ENCODE measurements at places on chromosomes 12 and 14.

DNA sequence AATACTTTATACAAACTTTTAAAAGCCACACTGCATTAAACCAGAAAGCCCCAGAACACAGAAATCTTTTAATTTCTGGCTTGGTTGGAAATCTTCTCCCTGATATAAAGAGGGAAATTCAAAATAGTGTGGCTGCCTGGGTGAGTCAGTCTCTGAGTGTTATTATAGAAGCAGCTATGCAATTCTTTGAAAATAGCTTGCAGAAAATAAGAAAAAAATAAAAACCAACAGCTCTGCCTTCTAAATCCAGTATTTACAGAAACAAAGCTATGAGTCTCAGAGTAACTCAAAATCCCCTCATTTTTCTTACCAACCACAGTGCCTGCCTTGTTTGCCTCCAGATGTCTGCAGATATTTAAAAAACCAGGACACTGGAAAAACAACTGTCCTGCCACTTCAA, 68.6 kb upstream of the FERMT2 start:
- no peak overlapping the region for H3K27ac ChIP-seq
- H3K27me3 ChIP-seq: no peaks in the 10 kb centered on the region
- H3K4me3 ChIP-seq: no peak overlapping the region
- DNase-seq: no peak
- no peaks in the 10 kb centered on the region for H3K4me1 ChIP-seq

DNA sequence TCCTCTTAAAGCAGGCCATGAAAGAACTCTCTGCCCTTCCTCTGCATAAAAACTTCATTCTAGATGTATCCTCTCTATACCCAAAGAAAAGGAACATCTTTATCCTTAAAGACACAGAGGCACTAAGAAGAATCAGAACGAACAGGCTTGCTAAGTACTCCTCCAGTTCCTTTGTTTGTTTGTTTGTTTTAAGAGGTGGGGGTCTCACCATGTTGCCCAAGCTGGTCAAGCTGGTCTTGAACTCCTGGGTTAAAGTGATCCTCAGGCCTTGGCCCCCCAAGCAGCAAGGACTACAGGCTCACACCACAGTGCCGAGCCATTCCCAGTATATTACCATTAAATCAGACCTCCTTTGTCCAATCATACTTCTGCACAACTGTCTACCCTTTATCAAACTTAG, 14.0 kb downstream of the GDF3 start:
- no peak for DNase-seq
- H3K36me3 ChIP-seq: no peaks in the 10 kb centered on the region
- H3K27ac ChIP-seq: no peak overlapping the region
- no peaks in the 10 kb centered on the region for H3K27me3 ChIP-seq
- H3K4me1 ChIP-seq: no peaks in the 10 kb centered on the region
- H3K4me3 ChIP-seq: no peak overlapping the region

GRCh38 chr12:40980427-40980961, 207.6 kb upstream of the PDZRN4 start:
- no peaks in the 10 kb centered on the region for H3K27me3 ChIP-seq
- no peak overlapping the region for H3K27ac ChIP-seq
- H3K36me3 ChIP-seq: no peaks in the 10 kb centered on the region
- no peak for DNase-seq

GRCh38 chr14:25411781-25412757, 362.1 kb upstream of the STXBP6 start:
- H3K4me3 ChIP-seq: no peak overlapping the region
- no peaks in the 10 kb centered on the region for H3K27me3 ChIP-seq
- H3K27ac ChIP-seq: no peak overlapping the region
- DNase-seq: no peak
- no peaks in the 10 kb centered on the region for H3K4me1 ChIP-seq

- H3K27ac ChIP-seq: no peak overlapping the region
- no peak overlapping the region for H3K4me3 ChIP-seq
- no peaks in the 10 kb centered on the region for H3K4me1 ChIP-seq
- H3K36me3 ChIP-seq: no peaks in the 10 kb centered on the region
- H3K27me3 ChIP-seq: peaks cover 4% of the 10 kb centered on the region
Measured at GRCh38 chr12:5476356-5476755, 44.4 kb downstream of the NTF3 start.

DNA sequence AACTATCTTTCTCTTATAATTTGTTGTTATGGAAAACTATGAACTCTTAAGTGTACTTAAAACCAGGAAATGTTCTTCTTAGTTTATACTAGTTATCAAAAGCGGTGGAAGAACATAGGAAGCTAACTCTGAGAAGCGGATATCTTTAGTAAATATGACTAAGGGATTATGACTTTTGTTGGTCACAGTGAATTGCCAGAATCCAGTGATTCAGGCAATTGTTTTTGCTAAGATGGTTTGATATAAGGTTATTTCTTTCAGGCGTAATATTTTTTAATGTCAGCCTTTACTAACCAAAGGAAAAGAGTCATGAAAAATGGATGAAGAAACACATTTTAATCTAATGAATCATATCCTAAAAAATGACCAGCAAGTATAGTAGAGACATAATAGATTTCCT, 473.5 kb downstream of the FOXG1 start:
- no peaks in the 10 kb centered on the region for H3K36me3 ChIP-seq
- H3K27ac ChIP-seq: no peak overlapping the region
- no peaks in the 10 kb centered on the region for H3K4me1 ChIP-seq
- no peak overlapping the region for H3K4me3 ChIP-seq

GRCh38 chr14:101082036-101082435, 178.5 kb upstream of the RTL1 start:
- no peaks in the 10 kb centered on the region for H3K27me3 ChIP-seq
- H3K4me3 ChIP-seq: no peak overlapping the region
- no peaks in the 10 kb centered on the region for H3K4me1 ChIP-seq
- no peaks in the 10 kb centered on the region for H3K36me3 ChIP-seq

DNA sequence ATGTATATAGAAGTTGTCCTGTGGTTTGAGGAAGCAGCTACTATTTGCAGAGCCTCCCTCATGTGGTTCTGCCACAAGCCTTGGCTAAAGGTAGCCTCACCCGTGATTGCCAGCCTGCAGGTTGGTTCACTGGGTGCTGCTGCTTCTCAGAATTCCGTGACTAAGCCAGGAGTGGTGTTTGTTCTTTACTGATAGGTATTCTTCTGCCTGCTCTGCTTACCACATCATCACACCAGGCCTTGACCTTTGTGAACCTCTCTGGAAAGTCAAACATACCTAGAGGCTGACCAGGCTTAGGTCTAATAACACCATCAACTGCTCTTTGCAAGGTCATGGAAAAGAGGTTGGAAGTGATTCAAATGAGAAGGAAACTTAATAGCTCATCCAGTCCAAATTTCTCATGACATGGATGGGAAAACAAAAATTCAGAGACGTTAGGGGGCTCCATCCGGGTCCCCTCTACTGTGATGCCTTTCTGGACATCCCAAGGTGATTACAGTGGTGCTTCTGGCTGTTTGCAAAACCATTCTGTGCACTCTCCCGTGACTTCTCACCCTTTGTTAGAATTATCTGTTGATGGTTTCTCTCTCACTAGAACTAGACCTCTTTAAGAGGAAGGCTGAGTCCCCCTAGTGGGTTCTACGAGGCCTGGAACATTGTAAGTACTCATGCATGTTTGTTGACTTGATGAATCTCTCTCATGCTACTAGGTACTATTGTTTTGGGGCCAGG, 8.5 kb upstream of the SOCS2 start:
- no peaks in the 10 kb centered on the region for H3K27me3 ChIP-seq
- H3K36me3 ChIP-seq: peaks cover 15% of the 10 kb centered on the region
- H3K27ac ChIP-seq: no peak overlapping the region
- H3K4me1 ChIP-seq: no peaks in the 10 kb centered on the region

- no peaks in the 10 kb centered on the region for H3K27me3 ChIP-seq
- no peak overlapping the region for H3K4me3 ChIP-seq
- no peaks in the 10 kb centered on the region for H3K4me1 ChIP-seq
- H3K27ac ChIP-seq: no peak overlapping the region
Measured at GRCh38 chr12:72465940-72466630, 193.9 kb downstream of the TRHDE start.

- DNase-seq: no peak
- no peaks in the 10 kb centered on the region for H3K36me3 ChIP-seq
- no peak overlapping the region for H3K4me3 ChIP-seq
- H3K27me3 ChIP-seq: no peaks in the 10 kb centered on the region
- H3K27ac ChIP-seq: no peak overlapping the region
Measured at GRCh38 chr14:72612041-72612440, 281.9 kb downstream of the DPF3 start.

DNA sequence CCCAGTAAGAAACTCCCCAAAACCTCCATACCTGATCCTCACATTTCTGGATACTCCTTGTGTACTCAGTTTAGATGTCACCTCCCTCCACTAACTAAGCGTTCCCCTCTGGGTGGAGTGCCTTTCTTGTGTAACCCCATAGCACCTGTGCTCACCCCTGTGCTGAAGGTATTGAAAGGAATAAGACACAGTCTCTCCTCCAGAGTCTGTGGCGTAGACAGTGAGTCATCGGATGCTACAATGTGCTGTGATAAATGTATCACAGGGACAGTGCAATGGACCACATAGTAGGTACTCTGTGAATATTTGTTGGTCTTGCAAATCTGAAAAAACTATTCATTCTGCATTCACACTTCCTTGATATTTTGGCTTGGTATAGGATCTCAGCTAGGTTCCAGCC, 30.8 kb downstream of the TSPAN9 start:
- H3K36me3 ChIP-seq: no peaks in the 10 kb centered on the region
- no peak for DNase-seq
- H3K27ac ChIP-seq: no peak overlapping the region
- H3K27me3 ChIP-seq: no peaks in the 10 kb centered on the region

DNA sequence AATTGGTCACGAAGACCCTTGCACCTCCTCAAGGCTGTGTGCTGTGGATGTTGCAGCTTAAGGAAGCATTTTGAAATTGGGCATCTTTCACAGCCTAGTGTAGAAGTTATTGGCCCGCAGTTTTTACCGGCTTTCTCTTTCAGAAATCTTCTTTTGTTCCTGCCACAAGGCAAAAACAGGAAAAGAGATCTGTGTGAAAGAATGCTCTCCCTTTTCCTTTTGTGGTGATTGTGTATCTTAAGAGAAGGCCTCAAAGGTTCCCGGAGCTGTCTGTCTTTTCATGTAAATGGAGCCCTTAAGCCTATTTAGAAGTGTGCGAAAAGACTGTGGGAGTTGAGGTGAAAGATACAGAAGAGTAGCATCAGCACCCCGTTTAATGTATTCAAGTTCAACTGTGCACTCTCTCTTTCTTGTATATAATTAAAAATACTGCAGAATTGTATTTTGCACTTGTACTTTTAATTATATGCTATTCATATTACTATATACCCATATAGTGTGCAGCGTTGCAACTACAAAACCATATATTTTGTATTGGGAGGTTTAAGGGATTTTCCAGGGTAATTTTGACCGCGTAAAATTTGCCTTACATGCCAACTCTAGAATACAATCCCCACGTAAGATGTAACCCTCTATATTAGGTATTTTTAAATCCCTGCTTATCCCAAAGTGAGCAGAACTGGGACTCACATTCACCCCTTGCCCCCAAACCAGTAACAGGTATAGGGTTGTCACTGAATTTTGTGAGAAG, 441.7 kb downstream of the RAD51B start:
- no peaks in the 10 kb centered on the region for H3K36me3 ChIP-seq
- H3K4me1 ChIP-seq: peaks cover 25% of the 10 kb centered on the region
- H3K27me3 ChIP-seq: no peaks in the 10 kb centered on the region
- H3K4me3 ChIP-seq: no peak overlapping the region

DNA sequence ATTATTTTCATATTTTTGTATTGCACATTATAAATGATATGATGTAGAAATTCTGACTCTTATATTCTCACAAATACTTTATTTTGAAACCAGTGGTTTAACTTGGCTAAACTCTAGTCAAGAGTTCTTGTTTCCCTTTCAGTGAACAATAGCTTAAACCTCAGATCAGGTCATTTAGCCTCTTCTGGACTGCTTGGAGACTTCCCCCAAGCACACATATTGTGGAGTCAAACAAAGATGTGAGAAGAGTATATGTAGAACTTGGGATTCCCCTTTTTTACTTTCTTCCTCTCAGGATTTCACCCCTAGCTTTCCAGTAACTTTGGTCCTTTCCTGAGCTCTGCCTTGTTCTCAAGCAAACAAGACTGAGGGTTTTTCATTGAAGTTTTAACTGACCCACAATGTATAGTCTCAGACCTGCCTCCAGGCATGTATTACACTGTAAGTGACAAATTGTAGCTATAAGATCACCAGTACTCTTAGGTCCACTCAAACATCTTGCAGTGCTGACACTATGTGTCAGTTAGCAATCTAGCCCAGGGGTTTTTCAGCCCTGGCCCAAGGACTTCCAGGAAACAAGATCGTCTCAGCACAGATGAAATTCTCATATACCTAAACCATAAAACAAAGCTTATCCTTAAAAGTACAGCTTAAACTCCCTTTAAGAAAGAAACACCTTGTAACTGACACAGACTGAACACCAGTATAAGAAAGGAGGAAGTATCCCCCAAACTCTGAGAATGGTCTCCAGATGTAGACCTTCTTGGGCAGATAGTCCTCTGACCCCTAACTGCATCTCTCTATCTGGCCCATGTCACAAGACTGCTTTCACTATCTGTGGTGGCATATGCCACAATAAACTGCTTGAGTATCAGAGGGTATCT, 98.6 kb downstream of the SLC6A15 start:
- no peak overlapping the region for H3K27ac ChIP-seq
- no peak for DNase-seq
- no peak overlapping the region for H3K4me3 ChIP-seq
- no peaks in the 10 kb centered on the region for H3K4me1 ChIP-seq
- no peaks in the 10 kb centered on the region for H3K27me3 ChIP-seq

DNA sequence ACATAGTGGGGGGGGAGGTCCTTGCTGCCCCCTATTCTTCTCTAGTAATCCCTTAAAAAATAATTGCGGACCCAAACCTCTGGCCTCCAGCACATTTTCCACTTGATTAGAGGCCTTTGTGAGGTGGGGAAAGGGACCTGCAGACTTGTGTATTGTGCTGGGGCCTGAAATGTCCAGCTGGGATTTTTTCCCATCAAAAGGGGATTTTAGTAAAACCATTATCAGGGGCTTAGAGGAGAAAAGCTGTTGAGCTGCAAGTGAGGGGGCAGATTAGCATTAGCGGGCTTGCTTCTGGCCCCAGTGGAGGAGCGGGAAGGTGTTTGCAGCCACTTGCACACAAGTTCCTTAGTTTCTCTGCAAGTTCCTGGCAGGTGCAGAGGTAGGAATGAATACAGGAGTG, 13.9 kb downstream of the FBXL14 start:
- H3K27ac ChIP-seq: no peak overlapping the region
- H3K36me3 ChIP-seq: no peaks in the 10 kb centered on the region
- no peaks in the 10 kb centered on the region for H3K27me3 ChIP-seq
- DNase-seq: no peak
- no peak overlapping the region for H3K4me3 ChIP-seq

GRCh38 chr12:126681676-126682075, 1585.3 kb upstream of the TMEM132C start:
- no peak overlapping the region for H3K27ac ChIP-seq
- H3K36me3 ChIP-seq: no peaks in the 10 kb centered on the region
- H3K4me3 ChIP-seq: no peak overlapping the region
- DNase-seq: no peak

GRCh38 chr12:56358836-56359532, 923 bp downstream of the STAT2 start:
- no peaks in the 10 kb centered on the region for H3K27me3 ChIP-seq
- H3K27ac ChIP-seq: peak overlapping the region; percentile 81
- peak overlapping the region; percentile 77 for H3K4me3 ChIP-seq

GRCh38 chr12:65334521-65334920, 56.0 kb downstream of the MSRB3 start:
- no peak for DNase-seq
- H3K27me3 ChIP-seq: no peaks in the 10 kb centered on the region
- no peaks in the 10 kb centered on the region for H3K4me1 ChIP-seq
- no peak overlapping the region for H3K4me3 ChIP-seq

GRCh38 chr14:61184112-61184511, 97.0 kb downstream of the TMEM30B start:
- H3K4me1 ChIP-seq: peaks cover 3% of the 10 kb centered on the region
- no peak for DNase-seq
- H3K36me3 ChIP-seq: no peaks in the 10 kb centered on the region
- H3K4me3 ChIP-seq: no peak overlapping the region
- H3K27ac ChIP-seq: no peak overlapping the region
- H3K27me3 ChIP-seq: peaks cover 3% of the 10 kb centered on the region

All from effector memory CD4-positive, alpha-beta T cell (primary cell).